ENCODE measurements at places on chromosomes 16 and 17. TPM values are rescaled to one million over a fixed set of nuclear protein-coding genes. Genes with fewer than 3 reads are reported as not detected.

DNA sequence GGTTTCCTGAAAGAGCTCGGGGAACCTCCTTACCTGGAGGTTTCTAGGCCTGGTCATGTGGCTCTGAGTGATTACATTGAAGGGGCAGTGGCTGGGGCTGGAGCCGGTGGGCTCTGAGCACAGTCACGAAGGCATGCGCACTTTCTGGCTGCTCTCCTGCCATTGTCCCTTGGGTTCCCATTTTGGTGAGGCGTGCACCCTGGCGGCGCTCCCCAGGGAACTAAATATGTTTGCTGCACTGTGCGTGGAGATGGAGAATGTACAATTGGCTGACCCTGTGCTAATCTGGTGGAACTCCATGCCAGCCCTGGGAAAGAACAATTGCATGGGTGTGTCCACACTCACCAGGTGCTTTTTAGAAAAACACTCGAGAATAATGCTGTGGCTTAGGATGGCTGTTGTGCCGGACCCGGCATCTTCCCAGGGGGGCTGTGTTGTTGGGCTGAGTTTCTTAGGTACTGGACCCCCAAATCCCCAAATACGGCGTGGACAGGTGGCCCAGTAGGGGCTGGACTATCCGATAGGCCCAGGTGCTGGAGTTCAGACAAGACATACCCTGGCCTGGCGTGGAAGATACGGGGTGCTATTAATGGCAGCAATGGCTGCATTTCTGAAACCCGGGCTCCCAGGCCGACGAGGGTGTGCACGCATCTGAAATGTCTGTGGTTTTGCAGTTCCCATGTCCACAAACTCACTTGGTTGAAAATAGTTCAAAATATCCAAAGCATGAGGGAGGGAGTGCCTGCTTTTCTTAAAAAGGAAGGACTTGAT lies 230.5 kb downstream of the SEC14L1 start:
- DNase-seq: no peak

DNA sequence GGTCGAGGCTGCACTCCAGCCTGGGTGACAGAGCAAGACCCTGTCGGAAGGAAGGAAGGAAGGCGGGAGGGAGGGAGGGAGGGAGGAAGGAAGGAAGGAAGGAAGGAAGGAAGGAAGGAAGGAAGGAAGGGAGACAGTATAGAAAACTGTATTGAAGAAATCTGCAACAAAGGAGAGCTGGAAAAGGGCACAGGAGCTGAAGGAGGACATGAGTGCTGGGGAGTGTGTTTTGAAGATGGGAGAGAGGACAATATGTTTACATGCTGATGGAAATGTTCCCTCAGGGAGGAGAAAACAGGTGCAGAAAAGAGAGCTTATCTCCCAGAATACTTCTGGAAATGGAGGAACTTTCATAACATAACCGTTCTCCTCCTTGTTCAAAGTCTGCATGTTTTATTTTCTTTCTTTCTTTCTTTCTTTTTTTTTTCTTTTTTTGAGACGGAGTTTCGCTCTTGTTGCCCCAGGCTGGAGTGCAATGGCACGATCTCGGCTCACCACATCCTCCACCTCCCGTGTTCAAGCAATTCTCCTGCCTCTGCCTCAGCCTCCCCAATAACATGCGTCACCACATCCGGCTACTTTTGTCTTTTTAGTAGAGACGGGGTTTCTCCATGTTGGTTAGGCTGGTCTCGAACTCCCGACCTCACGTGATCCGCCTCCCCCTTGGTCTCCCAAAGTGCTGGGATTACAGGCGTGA lies 2.7 kb upstream of the HAP1 start:
- no peak for DNase-seq

Gene IRX5
- total RNA-seq: 2.6 TPM

Gene MGAT5B
- total RNA-seq: 6.2 TPM

Gene TAC4
- not detected for total RNA-seq

Measured in endothelial cell (in vitro differentiated cells).